MCF 10A (cell line): ENCODE measurements at places on chromosomes 13 and 19. TPM values are rescaled to one million over a fixed set of nuclear protein-coding genes. Genes with fewer than 3 reads are reported as not detected.

DNA sequence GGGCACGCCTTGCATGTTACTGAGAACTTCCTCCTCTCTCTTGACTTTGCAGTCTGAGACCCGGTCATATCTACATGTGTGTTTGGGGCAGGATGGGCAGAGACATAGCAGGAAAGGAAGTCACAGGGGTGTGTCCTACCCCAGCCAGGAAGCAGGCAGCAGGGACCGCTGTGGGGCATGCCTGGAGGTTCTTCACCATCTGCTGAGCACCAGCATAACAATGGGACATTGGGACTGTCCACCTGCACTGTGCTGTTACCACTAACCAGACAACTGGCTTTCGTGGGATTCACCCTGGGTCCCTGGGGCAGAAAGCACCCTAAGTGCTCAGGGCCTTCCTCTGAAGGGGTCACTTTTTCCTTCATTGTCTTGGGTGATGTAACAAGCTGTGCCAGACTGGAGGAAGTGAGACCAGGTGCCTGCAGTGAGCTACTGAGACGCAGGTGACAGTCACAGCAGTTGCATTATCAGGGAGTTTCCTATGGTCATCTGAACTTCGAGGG, 2.6 kb upstream of the HAUS5 start:
- no peak for DNase-seq

Gene PRR20E
- total RNA-seq = not detected in 2 replicates

GRCh38 chr19:5104871-5105351, 136.0 kb downstream of the KDM4B start:
- DNase-seq = no peak

- DNase-seq = peak; percentile 17
These were observed 83.0 kb downstream of the POLR1D start for GRCh38 chr13:27704681-27705080.

DNA sequence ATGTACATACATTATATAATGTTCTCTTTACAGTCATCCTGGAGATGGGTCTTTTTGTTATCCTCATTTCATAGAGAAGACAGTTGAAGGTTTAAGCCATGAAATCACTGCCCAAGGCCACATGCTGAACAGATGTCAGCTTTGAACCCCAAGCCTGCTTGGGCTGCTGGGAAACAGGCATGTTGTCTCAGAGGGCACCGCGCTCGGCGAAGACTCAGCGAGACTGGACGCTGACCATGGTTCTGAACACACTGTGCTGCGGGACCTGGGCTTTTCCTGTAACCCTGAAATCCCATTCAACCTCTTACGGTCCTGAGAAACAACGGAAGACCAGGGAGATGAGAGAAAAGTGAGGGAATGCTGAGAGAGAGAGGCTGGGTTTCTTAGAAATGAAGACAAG, 27.3 kb downstream of the LRFN3 start:
- DNase-seq = peak; percentile 36

Gene ZNF160
- total RNA-seq = 16.5 and 20.3 TPM in 2 replicates

DNA sequence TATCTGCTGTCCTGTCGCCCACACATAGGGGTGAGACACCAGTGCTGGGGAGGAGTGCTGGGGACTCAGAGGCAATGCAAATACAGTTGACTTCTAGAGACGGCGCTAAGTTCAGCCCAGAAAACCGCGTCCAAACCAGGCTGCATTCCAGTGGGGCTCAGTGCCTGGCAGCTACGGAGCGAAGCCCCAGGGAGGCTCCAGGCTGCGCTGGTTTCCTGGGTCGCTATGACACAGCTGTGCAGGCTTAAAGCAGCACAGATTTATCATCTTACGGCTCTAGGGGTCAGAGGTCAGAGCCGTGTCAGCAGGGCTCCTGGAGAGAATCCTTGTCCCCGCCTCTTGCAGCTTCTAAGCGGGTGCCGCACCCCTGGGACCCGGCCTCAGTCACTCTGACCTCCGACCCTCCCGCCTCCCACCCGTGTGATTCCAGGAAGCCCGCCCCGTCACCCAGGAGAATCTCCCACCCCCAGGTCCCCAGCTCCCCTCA, 61.6 kb downstream of the ANKRD10 start:
- no peak for DNase-seq
